ENCODE measurements at places on chromosomes 1 and 21.

- peak; percentile 23 for DNase-seq
These were observed 558 bp downstream of the PAXBP1 start for GRCh38 chr21:32770871-32771523.

DNA sequence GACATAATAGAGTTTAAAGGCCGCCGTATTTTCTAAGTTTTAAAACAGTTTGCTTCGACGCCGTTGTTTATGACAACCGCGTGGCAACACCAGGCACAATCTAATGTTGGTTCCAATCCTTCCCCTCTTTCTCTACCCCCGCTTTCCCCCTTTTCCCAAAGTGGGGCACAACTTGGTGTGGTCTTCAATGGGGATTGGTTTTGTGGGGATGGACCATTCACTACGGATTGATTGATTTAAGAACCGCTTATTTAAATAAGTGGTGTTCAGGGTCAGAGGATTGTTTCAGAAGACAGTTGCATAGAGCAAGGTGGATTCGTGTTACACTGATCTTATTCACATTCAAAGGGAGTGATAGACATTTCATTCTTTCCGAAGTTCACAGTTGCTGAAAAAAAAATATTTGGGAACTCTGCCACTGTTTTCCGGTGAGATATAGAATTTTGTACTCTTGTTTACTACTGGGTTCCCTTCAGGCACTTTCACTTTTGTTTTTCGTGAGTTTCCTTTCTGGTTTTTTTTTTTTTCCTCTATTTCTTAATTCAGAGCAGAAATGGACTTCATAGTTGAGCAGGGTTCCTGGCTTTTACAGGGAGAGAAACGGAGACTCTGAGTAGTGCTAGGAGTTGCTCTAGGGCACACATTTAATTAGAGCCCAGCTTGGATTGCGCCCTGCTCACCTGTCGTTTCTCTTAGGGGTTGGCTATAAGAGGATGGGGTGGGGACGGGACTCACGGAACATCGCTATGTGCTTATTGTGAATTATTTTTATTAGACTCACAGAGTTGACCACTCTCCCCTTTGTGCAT, 79.6 kb upstream of the AK4 start:
- peak; percentile 13 for DNase-seq

- DNase-seq = no peak
These were observed 5.2 kb downstream of the NPPA start for GRCh38 chr1:11842154-11843041.

DNA sequence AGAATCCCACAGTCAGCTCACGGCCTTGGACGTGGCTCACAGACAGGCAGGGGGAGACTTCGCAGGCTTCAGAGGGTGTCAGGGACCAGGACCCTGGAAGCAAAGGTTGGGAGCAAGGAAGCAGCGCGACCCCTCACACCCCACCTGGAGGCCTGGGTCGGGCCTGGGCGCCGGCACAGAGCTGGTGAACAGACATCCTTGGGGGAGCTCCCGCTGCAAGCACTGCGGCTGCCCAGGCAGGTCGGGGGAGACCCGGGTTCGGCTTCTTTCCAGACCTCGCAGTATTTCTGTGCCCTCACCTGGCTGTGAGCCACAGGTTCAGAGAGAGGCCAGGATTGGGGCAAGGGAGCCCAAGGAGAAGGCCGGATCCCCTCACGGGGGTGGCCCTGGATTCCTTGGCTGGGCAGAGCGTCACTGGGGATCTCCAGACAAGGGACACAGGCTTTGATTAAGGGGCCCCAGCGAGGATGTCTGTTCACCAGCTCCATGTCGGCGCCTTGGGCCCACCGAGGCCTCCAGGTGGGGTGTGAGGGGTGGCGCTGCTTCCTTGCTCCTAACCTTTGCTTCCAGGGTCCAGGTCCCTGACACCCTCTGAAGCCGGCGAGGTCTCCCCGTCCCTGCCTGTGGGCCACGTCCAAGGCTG, 37.9 kb upstream of the TSPEAR start:
- DNase-seq = no peak

DNA sequence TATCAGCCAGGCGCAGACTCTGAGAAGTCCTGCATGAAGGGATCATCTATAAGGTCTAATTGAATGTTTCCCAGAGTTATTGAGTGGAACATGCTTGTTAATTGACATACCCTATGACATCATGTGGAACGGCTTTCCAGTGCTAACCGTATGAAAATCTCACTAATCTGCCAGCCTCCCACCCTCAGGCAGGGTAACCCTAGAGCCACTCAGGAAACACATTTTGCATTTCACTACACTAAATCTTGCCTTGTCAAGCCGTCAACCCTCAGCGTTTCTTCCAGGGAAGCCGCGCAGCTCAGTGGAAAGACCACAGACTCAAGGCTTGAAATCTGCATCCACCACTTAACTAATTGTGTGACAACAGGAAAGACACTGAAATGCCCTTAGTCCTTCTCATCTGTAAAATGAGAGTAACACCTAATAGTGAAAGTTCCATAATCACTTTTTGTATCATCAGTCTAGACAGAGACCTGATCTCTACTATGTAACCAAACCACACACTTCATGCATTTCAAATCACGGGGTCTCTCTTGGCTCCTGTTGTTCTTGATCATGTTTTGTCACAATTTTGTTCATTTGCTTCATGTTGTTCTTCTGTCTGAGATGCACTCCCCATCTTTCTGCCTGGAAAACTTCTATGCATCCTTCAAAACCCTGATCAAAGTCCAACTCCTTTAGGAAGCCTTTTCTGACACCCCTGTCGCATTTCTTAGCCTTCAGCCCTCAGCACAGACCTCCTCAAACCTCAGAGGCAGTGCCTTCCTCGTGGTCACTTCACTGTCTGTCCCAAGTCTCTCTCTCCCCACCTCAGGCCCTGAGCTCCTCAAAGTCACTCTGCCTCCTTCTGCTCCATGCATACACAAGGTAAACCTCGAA, 246.5 kb downstream of the TOMM20 start:
- DNase-seq = no peak

DNA sequence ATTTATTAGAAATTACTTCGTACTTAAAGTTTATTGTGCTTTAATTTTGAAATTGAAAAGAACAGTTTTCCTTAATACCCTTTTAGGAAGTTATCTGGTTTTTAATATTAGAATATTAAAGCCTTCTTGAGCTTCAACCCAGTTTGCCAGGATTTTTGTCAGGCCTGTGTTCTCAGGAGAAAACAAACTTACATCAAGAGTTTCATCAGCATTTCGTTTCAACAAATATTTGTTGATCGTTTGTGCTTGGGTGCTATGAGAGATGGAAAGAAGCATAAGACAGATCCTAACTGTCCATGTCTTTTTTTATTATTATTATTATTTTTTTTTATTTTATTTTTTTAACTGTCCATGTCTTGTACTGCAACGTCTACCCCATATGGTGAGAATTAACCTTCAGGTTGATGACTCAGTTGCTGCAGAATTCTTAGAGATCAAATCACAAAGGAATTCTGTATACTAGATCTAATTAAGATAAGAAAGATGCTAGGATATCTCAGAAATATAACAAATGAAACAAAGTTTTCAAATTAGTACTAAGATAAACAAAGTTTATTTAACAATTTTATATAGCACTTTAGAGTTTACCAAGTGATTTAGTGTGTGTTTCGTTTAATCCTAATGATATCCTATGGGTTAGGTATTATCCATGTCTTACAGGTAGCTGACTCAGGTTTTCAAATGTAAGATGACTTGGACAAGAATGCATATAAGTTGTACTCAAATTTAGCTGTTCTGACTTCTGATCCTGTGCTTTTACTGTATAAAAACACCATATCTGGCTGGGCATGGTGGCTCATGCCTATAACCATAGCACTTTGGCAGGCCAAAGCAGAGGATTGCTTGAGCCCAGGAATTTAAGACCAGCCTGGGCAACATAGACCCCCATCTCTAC, 14.3 kb downstream of the FBXO28 start:
- DNase-seq = no peak

DNA sequence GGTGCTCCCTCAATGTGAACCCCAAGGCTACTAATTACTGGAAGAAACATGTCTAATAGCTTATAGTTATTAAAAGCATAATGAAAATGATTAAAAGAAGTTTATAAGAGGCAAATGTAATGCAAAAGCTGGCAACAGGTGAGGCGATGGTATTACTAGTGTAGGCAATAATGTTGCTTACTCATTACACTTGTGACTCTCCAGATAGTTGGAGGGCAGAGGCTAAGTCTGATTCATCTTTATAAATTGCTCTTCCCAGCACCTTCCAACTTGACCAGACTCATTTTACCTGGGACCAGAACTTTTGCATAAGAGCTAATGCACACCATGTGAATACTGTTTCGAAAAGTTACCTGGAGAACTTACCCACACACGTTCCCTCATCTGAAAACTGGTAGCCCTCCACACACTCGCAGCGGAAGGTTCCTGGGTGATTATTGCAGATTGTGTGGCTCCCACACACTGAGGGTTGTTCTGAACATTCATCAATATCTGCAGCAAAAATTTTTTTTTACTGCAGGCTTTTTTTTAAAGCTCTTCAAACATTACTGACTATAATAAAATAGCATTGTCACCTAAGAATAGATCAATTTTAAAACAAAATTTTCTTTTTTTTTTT, 48.0 kb downstream of the NID1 start:
- no peak for DNase-seq

- DNase-seq = peak; percentile 60
These were observed 159.3 kb upstream of the SGIP1 start for GRCh38 chr1:66374561-66375111.
